ENCODE measurements at places on chromosomes 12 and 14. TPM values are rescaled to one million over a fixed set of nuclear protein-coding genes. Genes with fewer than 3 reads are reported as not detected.

GRCh38 chr12:118098911-118099671 lies 4.7 kb downstream of the VSIG10 start:
- no peak for DNase-seq
- no peaks in the 10 kb centered on the region for H3K27me3 ChIP-seq
- H3K4me1 ChIP-seq: no peaks in the 10 kb centered on the region
- no peak overlapping the region for H3K27ac ChIP-seq
- H3K4me3 ChIP-seq: no peak overlapping the region

DNA sequence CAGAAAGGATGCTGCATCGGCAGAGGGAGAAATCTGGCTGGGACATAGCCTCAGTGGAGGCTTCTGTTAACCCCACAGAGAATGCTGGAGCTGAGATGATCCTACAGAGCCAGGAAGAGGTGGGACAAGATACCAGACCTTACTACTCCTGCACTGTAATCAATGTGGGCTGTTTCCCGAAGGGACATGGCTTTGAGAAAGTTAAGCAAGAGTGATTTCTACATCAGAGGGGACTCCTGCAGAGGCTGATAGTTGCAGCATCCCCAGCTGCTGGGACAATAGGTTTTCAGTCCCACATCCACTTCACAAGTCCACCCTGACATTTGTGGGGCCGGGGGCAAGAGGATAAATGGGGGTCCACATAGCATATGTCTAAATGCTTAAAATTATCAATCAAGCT lies 22.5 kb upstream of the CMKLR1 start:
- no peak for DNase-seq
- H3K36me3 ChIP-seq: no peaks in the 10 kb centered on the region
- H3K27ac ChIP-seq: no peak overlapping the region
- no peak overlapping the region for H3K4me3 ChIP-seq
- no peaks in the 10 kb centered on the region for H3K4me1 ChIP-seq

GRCh38 chr14:29709490-29709889 lies 218.2 kb downstream of the PRKD1 start:
- no peaks in the 10 kb centered on the region for H3K36me3 ChIP-seq
- H3K4me1 ChIP-seq: no peaks in the 10 kb centered on the region

GRCh38 chr12:25573346-25573745 lies 20.3 kb upstream of the LMNTD1 start:
- no peaks in the 10 kb centered on the region for H3K27me3 ChIP-seq
- no peaks in the 10 kb centered on the region for H3K4me1 ChIP-seq
- no peaks in the 10 kb centered on the region for H3K36me3 ChIP-seq
- no peak overlapping the region for H3K4me3 ChIP-seq
- DNase-seq: no peak

GRCh38 chr14:88030079-88030478 lies 25.1 kb downstream of the GPR65 start:
- no peaks in the 10 kb centered on the region for H3K27me3 ChIP-seq
- no peaks in the 10 kb centered on the region for H3K36me3 ChIP-seq
- no peak for DNase-seq
- no peak overlapping the region for H3K27ac ChIP-seq

DNA sequence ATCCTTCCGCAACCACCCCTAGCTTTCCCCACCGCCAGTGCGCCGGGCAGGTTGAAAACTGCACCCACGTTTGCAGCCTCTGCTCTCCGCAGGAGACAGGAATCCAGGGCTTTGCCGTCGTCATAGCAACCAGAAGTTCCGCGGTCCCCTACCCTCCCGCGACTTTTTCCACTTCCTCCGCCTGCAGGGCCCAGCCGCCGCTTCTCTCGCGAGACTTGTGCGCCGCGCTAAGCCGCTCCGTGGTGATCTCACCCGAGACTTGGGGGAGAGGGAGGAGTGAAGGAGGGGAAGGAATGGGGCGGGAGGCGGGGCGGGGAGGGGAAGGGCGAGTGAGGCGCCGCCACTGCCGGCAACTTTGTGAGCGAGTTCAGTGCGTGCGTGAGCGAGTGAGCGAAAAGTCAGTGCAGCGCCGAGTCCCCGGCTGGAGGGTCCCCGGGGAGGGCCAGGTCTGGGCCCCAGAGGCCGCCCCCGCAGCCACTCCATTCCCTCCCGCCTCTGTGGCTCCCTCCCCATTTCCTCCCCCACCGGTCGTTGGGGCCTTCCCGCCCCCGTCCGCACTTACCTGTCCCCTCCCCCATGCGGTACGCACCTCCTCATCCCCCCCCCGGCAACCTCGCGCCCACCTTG lies 413.0 kb downstream of the PCNX1 start:
- H3K4me1 ChIP-seq: no peaks in the 10 kb centered on the region
- peak within 1 kb of the TSS; percentile 78 for H3K4me3 ChIP-seq
- H3K36me3 ChIP-seq: no peaks in the 10 kb centered on the region
- no peaks in the 10 kb centered on the region for H3K27me3 ChIP-seq

DNA sequence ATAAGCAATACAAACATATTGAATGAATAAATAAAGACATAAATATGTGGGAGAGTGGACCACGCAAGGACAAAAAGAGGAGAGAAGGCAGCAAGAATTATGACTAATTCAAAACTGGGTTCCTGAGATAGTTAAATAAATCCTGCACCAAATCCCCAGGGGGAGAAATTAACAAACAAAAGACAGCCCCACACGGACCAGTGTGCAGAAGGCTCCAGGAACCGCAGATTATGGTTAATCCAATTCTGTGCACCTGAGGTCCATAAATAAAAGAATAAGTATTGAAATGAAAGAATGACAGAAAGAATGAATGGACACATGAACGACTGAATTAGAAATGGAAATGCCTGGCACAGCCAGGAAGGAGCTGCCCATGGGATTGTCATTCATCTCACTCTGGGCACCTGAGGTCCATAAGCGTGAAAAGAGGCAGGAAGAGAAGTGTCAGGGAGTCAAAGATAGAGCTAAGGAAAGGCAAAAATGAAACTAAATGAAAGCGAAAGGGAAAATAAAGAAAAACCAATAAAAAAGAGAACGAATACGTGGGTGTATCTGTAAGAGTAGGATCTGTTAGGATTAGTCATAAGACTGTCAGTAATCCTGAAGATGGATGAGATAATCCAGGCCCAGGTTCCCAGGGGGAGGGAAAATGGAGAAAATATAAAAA lies 23.3 kb downstream of the MEG3 start:
- no peak for DNase-seq
- no peaks in the 10 kb centered on the region for H3K27me3 ChIP-seq
- H3K36me3 ChIP-seq: no peaks in the 10 kb centered on the region
- H3K4me1 ChIP-seq: no peaks in the 10 kb centered on the region

GRCh38 chr14:80239631-80240030 lies 28.3 kb upstream of the DIO2 start:
- H3K27me3 ChIP-seq: no peaks in the 10 kb centered on the region
- no peak for DNase-seq
- H3K27ac ChIP-seq: no peak overlapping the region
- no peaks in the 10 kb centered on the region for H3K4me1 ChIP-seq

- H3K4me3 ChIP-seq: no peak overlapping the region
- DNase-seq: no peak
- no peaks in the 10 kb centered on the region for H3K36me3 ChIP-seq
Measured at GRCh38 chr12:95096852-95097251, 23.4 kb upstream of the NR2C1 start.

DNA sequence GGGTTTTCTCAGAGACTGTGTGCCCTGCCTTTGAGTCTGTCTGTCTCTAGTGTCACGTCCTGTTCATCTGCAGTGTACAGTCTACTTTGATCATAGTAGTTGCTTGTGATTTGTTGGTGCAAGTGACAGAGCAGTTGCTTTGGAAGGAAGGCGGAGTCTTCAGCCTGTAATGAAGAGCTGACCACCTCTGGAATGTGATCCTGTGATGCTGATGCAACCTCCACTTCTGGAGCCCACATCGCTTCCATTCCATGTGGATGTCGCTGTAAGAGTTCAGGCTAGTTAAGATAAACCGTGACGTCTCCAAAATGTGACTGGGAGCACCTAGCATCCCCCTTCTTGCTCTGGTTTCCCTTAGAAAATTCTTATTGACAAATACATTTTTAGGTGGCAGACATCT lies 51.8 kb downstream of the PELI2 start:
- H3K4me1 ChIP-seq: peaks cover 9% of the 10 kb centered on the region
- no peak overlapping the region for H3K27ac ChIP-seq
- no peaks in the 10 kb centered on the region for H3K36me3 ChIP-seq
- H3K4me3 ChIP-seq: no peak overlapping the region
- no peak for DNase-seq

GRCh38 chr12:93594766-93595311 lies 22.4 kb downstream of the SOCS2 start:
- H3K36me3 ChIP-seq: no peaks in the 10 kb centered on the region
- no peaks in the 10 kb centered on the region for H3K4me1 ChIP-seq
- DNase-seq: no peak

- H3K36me3 ChIP-seq: no peaks in the 10 kb centered on the region
- DNase-seq: no peak
- no peaks in the 10 kb centered on the region for H3K4me1 ChIP-seq
- H3K4me3 ChIP-seq: no peak overlapping the region
Measured at GRCh38 chr14:92135269-92135668, 13.5 kb downstream of the CPSF2 start.

GRCh38 chr12:79844693-79845092 lies 90.2 kb downstream of the PPP1R12A start:
- H3K4me1 ChIP-seq: no peaks in the 10 kb centered on the region
- H3K36me3 ChIP-seq: no peaks in the 10 kb centered on the region
- no peak overlapping the region for H3K4me3 ChIP-seq
- no peak for DNase-seq
- H3K27me3 ChIP-seq: no peaks in the 10 kb centered on the region

DNA sequence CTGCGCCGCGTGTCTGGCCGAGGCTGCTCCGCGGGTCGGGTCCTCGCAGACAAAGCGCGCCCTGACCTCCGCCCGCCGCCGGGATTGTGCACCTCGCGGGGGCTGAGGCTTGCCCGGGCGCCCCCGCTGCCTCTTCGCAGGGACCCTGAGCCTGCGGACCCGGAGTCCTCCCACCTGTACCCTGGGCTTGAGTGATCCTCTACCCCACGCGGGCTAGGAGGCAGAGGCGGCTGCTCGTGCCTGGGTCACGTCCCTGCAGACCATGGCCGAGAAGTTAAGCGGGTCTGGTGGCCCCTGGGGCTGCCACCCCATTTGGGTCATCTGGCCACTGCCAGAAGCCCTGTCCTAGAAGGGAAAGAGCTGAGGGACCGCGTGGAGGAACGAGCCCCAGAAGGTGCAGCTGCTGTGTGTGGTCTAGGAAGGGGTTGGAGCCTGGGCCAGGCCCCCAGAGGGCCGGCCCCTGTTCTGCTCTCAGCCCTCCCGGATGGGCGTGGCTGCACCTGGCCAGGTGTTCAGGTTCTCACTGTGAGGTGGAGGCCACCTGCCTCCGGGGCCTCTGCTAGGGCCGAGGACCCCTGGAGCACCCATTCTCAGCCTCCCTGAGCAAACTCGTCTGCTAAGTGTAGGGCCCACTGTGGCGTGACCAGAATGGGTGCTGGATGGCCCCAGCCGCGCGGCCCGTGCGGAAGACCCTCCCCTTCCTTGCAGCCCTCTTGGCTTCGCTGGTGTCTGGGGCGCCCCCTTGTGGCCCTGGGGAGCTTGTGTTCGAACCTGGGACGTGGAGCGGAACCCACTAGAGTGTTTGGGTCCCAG lies 49.6 kb downstream of the LRCOL1 start:
- H3K36me3 ChIP-seq: no peaks in the 10 kb centered on the region
- H3K4me3 ChIP-seq: peak overlapping the region; percentile 69
- no peaks in the 10 kb centered on the region for H3K27me3 ChIP-seq
- no peaks in the 10 kb centered on the region for H3K4me1 ChIP-seq
- no peak overlapping the region for H3K27ac ChIP-seq

DNA sequence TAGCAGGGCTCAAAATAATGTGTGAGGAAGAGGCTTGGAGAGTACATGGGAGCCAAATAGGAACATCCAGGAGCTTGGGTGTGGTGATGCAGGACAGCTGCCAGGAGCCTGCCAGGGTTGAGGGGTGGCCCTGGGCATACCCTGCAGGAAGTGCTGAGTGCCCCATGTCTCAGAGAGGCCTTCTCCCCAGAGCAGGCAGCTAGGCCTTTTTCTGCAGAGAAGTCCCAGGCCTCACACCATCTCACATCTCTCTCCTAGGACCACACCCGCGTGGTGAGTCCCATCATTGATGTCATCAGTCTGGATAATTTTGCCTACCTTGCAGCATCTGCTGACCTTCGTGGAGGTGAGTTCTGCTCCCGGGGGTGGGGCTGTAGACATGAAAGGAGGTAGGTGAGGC lies 66.9 kb downstream of the ERH start:
- no peak overlapping the region for H3K27ac ChIP-seq
- no peaks in the 10 kb centered on the region for H3K27me3 ChIP-seq
- no peaks in the 10 kb centered on the region for H3K36me3 ChIP-seq
- no peak overlapping the region for H3K4me3 ChIP-seq
- H3K4me1 ChIP-seq: peaks cover 19% of the 10 kb centered on the region

DNA sequence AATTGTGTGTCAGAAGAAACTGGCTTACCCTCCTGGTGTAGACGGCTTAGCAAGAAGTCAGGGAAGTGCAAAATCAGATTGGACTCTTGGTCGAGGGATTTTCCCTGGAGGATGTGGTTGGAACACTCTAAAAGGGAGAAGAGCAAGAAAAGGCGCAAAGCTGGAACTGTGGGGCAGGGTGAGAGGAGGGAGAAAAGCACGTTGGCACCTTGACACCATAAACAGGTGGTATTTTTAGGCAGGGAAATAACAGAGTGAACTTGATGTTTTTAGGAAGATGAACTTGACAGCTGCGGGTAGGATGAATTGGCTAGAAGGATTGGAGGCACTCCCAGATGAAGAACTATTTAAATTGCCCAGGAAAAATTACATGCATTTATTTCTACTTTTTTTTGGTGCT lies 67.7 kb downstream of the HCAR2 start:
- H3K27me3 ChIP-seq: no peaks in the 10 kb centered on the region
- H3K36me3 ChIP-seq: no peaks in the 10 kb centered on the region
- no peak for DNase-seq
- H3K4me3 ChIP-seq: no peak overlapping the region
- H3K27ac ChIP-seq: no peak overlapping the region

DNA sequence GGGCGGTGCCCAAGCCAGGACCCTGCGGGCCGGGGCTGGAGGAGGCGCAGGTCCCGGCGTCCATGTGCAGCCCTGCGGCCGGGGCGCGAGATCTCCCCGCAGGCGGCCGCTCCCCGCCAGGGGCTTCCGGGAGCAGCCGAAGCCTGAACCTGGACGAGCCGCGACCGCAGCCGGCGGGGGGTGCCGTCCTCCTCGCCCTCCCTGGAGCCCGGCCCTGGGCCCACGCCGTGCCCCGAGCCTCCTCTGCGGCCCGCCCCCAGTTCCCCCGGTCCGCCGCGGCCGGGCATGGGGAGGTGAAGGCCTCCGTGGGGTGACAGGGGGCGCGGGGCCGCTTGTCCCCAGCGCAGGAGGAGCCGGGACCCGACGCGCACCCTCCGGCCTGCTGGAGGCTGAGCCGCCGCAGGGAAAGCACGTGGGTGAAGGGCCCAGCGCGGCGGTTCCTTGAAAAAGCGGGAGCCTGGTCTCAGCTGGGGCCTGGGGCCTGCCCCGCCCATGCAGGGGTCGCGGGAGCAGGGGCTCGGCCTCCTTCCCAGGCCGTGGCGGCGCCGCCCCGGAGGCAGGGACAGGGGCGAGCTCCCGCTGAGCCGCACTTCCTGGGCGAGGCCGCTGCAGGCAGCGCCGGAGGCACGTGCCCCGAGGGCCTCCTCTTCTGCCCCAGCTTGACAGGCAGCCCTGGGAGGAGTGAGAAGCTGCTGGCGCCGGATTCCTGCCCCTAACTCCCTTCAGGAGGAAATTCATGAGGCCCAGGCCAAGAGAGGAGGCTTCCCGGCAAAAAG lies 55.6 kb upstream of the PPP2R5C start:
- peak overlapping the region; percentile 47 for H3K4me3 ChIP-seq
- no peak for DNase-seq
- H3K27me3 ChIP-seq: no peaks in the 10 kb centered on the region
- H3K36me3 ChIP-seq: no peaks in the 10 kb centered on the region

Gene AMHR2
- not detected for total RNA-seq

Gene CLEC4C
- not detected for total RNA-seq

Gene C14orf93
- 19.4 TPM for total RNA-seq

Gene TMEM63C
- total RNA-seq: 0.16 TPM

Gene E2F7
- total RNA-seq: under 0.01 TPM

Gene SSTR1
- total RNA-seq: 0.29 TPM

Gene POTEG
- total RNA-seq: not detected

All from breast epithelium (tissue), 4 donors.